ENCODE measurements at places on chromosomes 5 and 9. TPM values are rescaled to one million over a fixed set of nuclear protein-coding genes. Genes with fewer than 3 reads are reported as not detected.

Gene INSL4
- not detected for total RNA-seq

Gene LYSMD3
- total RNA-seq: 16.0 TPM

Gene IL31RA
- 0.99 TPM for total RNA-seq

Gene NOTCH1
- total RNA-seq: 71.6 TPM

Gene SPINK14
- total RNA-seq: not detected

Gene DIRAS2
- total RNA-seq: not detected

Gene ARID3C
- 0.16 TPM for total RNA-seq

Gene PCDHGB2
- total RNA-seq: 0.34 TPM

Gene PSMB7
- total RNA-seq: 120 TPM

Gene TRIO
- total RNA-seq: 13.2 TPM
